ENCODE measurements at places on chromosomes 1 and 21.
A peak's percentile ranks its signal among the peaks of the same experiment; 100 is the strongest.

DNA sequence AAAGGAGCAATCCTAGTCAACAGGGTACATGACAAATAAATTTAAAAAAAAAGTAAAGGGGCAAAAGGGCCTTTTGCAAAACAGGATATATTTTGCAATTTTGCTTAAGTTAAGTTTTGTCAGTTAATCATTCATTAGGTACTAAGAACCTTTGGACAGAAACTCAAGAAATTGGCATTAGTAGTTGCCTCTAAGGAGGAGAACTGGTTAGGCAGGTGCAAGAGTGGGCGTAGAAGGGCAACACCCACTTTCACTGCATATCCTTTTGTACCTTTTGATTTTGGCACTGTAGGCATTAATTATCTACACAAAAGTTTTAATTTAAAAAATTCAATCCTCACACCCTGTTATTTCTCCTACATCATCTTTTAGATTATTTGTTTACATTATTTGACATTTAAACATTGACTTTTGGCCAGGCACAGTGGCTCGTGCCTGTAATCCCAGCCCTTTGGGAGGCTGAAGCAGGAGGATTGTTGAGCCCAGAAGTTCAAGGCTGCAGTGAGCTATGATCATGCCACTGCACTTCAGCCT, 4.3 kb downstream of the DDAH1 start:
- no peak for DNase-seq

- no peak for DNase-seq
These were observed 60.4 kb downstream of the SEC16B start for GRCh38 chr1:177909416-177909815.

- DNase-seq, result no peak
These were observed 23.8 kb upstream of the IL10 start for GRCh38 chr1:206796116-206796515.

DNA sequence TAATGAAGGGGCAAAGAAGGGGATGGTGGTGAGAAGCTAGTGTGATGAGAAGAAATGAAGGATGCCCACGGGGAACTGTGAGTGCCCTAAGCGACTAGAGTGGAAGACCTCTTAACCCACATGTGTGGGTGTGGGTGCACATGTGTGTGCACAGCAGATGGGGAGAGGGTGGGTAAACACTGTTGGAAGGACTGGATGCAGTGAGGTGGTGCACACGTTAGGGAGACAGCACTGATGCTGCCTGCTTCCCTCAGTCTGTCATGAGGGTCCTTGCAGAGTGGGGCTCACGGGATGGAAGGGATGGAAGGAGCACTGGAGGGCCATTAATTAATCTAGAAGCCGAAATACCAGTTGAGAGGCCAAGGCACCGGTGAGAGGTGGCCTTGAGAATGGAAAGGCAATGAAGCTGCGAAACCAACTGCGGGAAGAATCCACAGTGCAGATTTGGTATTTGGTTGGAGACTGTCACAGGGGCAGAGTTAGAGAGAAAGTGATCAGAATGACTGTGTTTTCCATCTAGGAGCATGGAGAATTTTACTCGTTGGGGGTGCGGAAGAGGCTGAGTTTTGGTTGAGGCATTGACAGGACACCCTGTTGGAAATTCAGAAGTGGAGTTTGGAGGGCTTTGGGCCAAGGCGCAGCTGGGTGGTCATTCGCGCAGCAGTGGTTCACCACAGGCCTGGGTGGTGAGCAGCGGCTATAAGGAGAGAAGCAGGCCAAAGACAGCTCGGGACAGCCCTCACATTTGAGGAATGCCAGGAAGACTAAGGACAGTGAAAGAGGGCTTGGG, 15.8 kb downstream of the RCSD1 start:
- DNase-seq, result no peak

DNA sequence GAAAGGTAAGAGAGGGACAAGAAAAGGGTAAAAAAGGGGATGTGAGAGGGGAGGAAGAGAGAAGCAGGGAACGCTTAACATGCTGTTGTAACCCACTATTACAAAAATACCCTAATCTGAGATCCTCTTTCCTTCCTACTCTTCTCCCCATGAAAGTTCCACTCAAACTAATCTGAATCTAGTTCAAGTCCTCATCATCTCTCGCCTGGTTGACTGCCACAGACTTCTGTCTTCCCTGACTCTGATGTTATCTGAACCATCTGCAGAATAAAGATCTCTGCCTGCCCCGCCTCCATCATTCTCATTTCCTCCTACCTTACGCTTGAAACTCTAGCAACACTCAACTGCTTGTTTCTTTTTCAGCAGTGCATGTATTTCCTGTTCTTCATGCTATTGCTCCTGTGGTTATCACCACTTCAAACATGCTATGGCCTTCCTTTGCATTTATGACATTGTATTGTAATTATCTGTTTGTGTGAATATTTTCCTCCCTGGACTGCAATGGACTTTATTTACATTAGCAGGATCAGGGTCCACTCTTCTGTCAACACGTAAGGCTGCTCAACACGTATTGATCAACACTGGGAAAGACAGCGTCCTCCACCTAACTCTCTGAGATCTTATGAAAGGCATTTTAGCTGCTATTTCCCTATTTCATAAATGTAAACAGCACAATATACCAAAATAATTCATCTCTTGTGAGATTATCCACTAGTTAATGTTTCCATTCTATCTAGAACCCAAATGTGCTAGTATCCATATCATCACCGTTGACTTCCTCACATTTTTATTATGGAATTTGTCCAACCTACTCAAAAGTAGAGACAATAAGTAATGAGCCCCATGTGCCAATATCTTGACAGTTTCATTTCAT, 215.5 kb upstream of the USP25 start:
- DNase-seq, result no peak

GRCh38 chr1:4121293-4121684, 221.2 kb upstream of the C1orf174 start:
- DNase-seq, result peak; percentile 13

GRCh38 chr1:36351227-36351977, 28.0 kb upstream of the EVA1B start:
- DNase-seq, result no peak

- peak; percentile 71 for DNase-seq
These were observed 1.9 kb downstream of the RUSC1 start for GRCh38 chr1:155322571-155322952.

- DNase-seq, result no peak
These were observed 5.1 kb downstream of the UBE2Q1 start for GRCh38 chr1:154553056-154554030.

All from sciatic nerve (tissue), 2 donors.